T-helper 9 cell (primary cell): ENCODE measurements at places on chromosomes 12 and 14.
A peak's percentile ranks its signal among the peaks of the same experiment; 100 is the strongest.

DNA sequence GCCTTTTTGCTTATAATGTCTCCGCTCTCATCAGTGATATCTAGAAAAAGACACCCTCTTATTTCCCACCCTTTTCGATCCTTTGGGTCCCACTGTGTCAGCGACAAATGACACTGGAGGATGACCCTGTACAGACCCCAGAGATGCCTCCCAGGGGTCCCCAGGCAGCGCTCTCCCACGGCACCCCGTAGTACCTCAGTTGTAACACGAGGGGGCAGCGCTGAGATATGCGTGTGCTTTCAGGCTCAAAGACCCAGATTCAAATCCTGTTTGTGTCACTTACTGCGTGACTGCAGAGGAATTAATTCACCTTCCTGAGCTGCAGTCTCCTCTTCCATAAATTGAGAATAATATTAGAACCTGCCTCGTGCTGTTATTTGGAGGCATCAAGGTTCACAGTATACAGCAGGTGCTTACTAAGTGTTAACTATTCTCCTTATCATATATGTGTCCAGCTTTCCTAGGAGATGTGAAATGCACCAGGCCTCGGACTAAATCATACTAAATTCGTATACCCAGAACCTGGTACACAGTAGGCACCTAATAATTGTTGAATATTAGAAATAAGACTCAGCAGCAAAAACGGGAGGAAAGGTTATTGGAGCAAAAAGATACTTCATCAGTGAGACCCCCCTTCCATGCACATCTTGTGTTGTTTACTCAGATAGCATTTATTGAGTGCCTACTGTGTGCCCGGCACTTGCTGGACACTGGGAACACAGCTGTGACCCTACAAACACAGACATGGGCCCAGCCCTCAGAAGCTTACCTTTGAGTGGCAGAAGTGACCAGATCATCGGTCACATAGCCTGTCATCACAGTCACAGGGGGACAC is 99.9 kb downstream of the PHETA1 start:
- DNase-seq = no peak

DNA sequence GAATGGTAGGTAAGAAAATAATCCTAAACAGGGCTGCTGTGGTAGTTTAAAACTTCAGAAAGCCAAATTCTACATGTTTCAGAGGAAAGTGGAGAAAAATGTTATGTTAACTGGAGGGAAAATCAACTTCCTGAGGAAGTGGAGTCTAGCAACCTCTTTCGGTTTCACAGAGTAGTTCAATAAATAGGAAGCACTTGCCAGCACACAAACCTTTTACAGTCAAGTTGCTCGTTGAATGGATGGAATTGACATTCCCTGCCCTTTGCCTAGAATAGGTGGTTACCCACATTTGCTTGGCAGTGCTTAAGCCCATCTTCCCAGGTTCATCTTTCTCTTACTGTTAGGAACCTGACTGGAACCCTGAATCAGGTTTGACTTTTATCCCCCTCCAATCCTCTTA is 15.9 kb downstream of the ANKRD13A start:
- DNase-seq = no peak

- no peak for DNase-seq
These were observed 63.8 kb upstream of the ACTN1 start for GRCh38 chr14:69042787-69043444.

GRCh38 chr14:96415559-96415958 is 23.6 kb downstream of the AK7 start:
- DNase-seq = no peak

DNA sequence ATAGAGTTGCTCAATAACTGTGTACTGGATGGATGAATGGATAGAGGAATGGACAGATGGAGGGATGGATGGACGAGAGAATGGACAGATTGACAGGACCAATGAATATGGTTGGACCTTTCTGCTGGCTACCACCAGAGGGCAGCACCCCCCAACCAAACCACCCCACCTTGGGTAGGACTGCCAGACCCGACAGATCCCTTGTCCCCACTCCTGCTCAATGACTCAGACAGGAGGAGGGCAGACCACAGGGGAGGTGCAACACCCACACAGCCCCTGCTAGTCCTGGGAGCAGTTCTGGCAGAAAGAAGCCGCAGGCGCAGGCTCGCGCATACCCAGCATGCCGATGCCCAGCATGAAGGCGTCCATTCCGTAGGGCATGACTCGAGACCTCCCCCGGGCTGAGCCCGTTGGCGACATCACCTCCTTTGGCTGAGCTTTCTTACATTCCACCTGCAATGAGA is 12.4 kb downstream of the MSI1 start:
- peak; percentile 64 for DNase-seq

- DNase-seq = no peak
These were observed 162.4 kb downstream of the RBM19 start for GRCh38 chr12:113803759-113804140.

DNA sequence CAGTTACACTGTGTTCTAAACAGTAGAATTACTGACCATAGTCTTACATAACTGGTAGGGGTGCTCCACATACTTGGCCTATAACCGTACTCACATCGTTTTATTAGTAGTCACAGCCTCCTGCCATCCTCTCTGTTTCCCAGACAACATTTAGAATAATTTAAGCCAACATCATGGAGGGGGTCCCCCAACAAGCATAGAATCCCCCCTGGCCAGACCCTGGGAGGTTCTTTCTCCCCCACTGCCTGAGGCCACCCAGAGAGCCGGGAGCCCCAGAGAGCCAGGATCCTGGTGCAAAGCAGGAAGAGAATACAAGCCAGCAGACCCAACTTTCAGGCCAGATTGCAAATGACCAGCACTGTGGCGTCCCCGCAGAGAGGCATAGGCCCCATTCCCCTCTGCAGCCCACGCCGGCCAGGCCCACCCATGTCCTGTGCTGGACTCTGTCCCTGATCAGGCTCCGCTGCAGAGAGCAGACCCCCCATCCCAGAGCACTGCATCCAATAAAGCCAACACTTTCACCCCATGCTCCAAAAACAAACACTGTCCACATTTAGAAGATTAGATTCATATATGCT is 195.2 kb downstream of the NTF3 start:
- no peak for DNase-seq

- no peak for DNase-seq
These were observed 270.2 kb downstream of the SSPN start for GRCh38 chr12:26465419-26466097.

GRCh38 chr12:82803201-82803600 is 116.5 kb downstream of the TMTC2 start:
- DNase-seq = no peak

- no peak for DNase-seq
These were observed 29.2 kb downstream of the MDM2 start for GRCh38 chr12:68837215-68837614.

GRCh38 chr12:40691913-40692764 is at the start of gene CNTN1:
Gene CNTN1 (plus strand): TSS chr12:40692439.
- DNase-seq = no peak

GRCh38 chr14:101634850-101635748 is 73.8 kb downstream of the DIO3 start:
- DNase-seq = no peak

DNA sequence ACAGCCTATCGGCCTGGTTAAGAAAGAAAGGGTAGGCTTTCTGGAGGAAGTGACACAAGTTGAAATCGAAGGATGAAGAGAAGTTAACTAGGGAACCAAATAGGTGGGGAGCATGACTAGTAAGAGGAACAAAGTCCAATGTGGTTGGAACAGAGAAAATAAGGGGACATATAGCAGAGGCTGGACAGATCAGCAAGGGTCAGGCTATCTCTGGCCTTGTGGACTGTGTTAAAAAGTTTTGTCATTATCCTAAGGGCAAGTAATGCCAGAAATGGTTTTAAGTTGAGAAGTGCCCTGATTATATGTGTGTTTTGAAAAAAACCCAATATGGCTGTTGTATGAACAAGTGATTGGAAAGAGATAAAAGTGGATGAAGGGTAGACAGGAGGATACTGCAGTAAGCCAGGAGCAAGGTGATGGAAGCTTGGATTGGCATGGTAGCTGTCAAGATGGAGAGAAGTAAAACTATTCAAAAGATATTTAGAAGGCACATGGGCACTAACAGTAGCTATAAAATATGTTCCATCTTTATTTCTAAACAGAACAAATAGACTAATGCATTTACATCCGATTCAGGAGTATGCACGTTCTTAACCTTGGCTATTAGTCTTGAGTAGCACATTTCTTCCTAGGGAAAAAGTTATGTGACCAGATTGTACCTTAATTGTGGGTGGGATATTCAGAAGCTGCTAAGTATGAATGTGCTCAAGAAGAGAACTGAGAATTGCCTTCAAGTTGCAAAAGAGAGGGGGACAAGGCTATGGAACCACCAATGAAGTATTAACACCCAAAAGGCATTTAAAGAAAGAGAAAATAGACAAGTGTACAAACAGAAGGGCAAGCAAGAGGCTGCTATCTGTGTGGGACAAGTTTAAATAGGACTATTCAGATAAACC is 46.8 kb upstream of the OR5AU1 start:
- no peak for DNase-seq

GRCh38 chr14:90726656-90727055 is 89.6 kb downstream of the TTC7B start:
- no peak for DNase-seq

- DNase-seq = no peak
These were observed 758.0 kb upstream of the USP15 start for GRCh38 chr12:61502179-61502578.

GRCh38 chr12:85424581-85425348 is 144.7 kb downstream of the ALX1 start:
- DNase-seq = no peak

DNA sequence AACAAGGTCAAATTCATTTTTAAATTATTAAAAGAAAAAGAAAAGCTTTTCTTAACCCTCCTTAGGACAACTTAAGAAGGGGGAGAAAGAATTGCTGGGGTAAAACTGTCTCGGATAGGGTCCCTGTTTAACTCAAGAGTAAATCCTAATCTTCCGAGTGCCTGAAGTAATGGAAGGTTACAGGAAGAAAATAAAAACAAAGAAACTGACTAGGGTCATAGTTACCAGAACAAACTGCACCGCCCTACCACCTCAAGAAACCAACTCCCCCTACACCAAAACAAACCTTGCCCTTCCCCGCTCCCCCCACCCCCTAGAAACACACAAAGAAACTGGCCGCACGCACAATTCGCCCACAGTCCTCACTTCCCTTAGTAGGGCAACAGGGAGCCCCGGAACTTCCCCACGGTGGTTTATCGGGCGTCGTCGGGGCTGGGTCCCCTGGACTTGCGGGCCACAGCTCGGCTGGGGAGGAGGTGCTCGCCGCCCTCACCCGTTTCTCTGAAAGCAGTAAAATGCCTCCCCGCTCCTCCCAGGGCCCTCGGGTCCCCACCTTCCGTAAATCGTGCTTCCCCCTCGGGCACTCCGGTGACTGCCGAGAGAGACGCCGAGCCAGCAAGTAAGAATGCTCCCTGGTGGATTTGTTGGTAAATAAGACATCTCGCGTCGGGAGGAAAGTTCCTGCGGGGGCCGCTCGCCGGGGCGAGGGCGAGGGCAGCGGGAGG is 2.4 kb downstream of the SINHCAF start:
- peak; percentile 50 for DNase-seq

- DNase-seq = no peak
These were observed 36.3 kb upstream of the PNMA1 start for GRCh38 chr14:73750531-73750901.
